Daoy (cell line): ENCODE measurements at places on chromosomes 6 and 20. TPM values are rescaled to one million over a fixed set of nuclear protein-coding genes. Genes with fewer than 3 reads are reported as not detected.

GRCh38 chr6:97048771-97049170 is 124.2 kb downstream of the KLHL32 start:
- DNase-seq, result no peak

GRCh38 chr6:145370559-145370958 is 364.8 kb downstream of the EPM2A start:
- no peak for DNase-seq

GRCh38 chr6:156776470-156776839 is 723 bp upstream of the ARID1B start:
- peak; percentile 54 for DNase-seq

Gene SLC17A1
- total RNA-seq, result not detected in 2 replicates

Gene RIPPLY2
- total RNA-seq, result 5.1 and 5.4 TPM in 2 replicates

GRCh38 chr6:133300896-133301295 is 59.7 kb downstream of the EYA4 start:
- no peak for DNase-seq

DNA sequence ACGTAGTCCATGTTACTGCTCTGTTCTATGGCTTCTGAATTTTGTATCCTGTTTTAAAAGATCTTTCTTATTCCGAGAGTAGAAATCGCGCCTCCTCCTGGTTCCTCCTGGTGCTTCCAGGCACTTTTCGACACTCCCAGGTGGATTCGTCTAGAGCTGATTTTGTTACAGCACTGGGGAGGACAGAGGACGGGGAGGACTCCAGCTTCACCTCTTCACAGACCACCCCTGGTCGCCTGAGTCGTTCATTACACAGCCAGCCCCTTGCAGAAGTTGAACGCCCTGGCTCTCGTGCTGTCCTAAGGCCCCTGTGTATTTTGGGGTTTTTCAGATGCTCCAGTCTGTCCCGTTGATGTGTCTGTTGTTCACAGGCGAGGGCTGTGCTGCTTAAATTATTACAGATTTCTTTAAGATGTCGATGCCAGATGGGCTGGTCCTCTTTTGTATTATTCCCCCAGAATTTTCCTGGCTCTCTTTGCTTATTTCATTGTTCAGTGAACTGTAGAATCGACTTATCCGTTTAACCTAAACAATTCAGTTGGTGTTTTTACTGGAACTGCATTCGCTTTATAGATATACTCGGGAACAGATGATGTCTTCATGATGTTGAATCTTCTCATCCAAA is 30.5 kb downstream of the COL20A1 start:
- no peak for DNase-seq

Gene MROH8
- 0.11 TPM in 1 of 2 replicates, not detected in the other for total RNA-seq

DNA sequence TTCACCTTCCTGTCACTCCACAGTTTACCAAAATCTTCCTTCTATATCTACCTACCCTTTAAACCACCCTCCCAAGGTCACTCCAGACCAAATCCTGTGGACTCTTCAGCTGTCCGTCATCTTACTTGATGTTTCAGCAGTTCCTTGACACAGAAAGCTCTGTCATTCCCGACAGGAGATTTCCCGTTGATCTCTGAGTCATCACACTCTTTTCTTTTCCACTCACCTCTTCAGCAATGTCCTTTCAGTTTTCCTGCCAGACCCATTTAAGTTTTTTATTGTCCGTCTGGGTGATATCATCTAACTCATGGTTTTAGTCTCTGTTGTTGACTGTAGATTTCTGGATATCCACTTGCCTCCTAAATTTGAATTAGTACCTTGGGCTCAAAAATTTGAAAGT is 69.9 kb upstream of the SCGN start:
- peak; percentile 22 for DNase-seq

Gene DACT2
- not detected in 2 replicates for total RNA-seq
